ENCODE measurements at places on chromosomes 1 and 21. TPM values are rescaled to one million over a fixed set of nuclear protein-coding genes. Genes with fewer than 3 reads are reported as not detected.

DNAJC6 gene
- total RNA-seq = 5.2 TPM

HES4 gene
- total RNA-seq = 55.8 TPM

ADAM30 gene
- not detected for total RNA-seq

AADACL3 gene
- not detected for total RNA-seq

BEND5 gene
- not detected for total RNA-seq

FCGR3A gene
- not detected for total RNA-seq

LCE3D gene
- 1.3 TPM for total RNA-seq

TDRD5 gene
- 0.09 TPM for total RNA-seq

VCAM1 gene
- not detected for total RNA-seq

DMBX1 gene
- total RNA-seq = 0.71 TPM

PRKACB gene
- total RNA-seq = 3.6 TPM

CR1 gene
- not detected for total RNA-seq

CCDC185 gene
- not detected for total RNA-seq

LRRC71 gene
- total RNA-seq = 0.33 TPM

SPRR2D gene
- not detected for total RNA-seq

PRKCZ gene
- total RNA-seq = 6.5 TPM

TRAF5 gene
- total RNA-seq = 7.1 TPM

CCDC18 gene
- total RNA-seq = 5.2 TPM

FALEC gene
- not detected for total RNA-seq

SPRR2F gene
- total RNA-seq = not detected

PPIAL4G gene
- not detected for total RNA-seq

SLC25A34 gene
- total RNA-seq = 0.25 TPM

LAMB3 gene
- total RNA-seq = 20.2 TPM

KCNJ9 gene
- total RNA-seq = not detected

TRAF3IP3 gene
- not detected for total RNA-seq

RGS8 gene
- total RNA-seq = not detected

PDZK1 gene
- 0.95 TPM for total RNA-seq

F5 gene
- total RNA-seq = 0.10 TPM

KPRP gene
- total RNA-seq = not detected

IL22RA1 gene
- 5.0 TPM for total RNA-seq

PLXNA2 gene
- 1.1 TPM for total RNA-seq

S100A9 gene
- total RNA-seq = 0.38 TPM

HJV gene
- total RNA-seq = not detected

AKR7A2 gene
- total RNA-seq = 34.4 TPM

KCNN3 gene
- total RNA-seq = 0.07 TPM

SYTL1 gene
- total RNA-seq = 0.53 TPM
